ENCODE measurements at places on chromosomes 2 and 18. TPM values are rescaled to one million over a fixed set of nuclear protein-coding genes. Genes with fewer than 3 reads are reported as not detected.

- no peak for DNase-seq
Observed at GRCh38 chr18:33838054-33838453, 260.0 kb downstream of the ASXL3 start.

GRCh38 chr2:50397992-50398765 is 633.8 kb downstream of the NRXN1 start:
- no peak for DNase-seq

DNA sequence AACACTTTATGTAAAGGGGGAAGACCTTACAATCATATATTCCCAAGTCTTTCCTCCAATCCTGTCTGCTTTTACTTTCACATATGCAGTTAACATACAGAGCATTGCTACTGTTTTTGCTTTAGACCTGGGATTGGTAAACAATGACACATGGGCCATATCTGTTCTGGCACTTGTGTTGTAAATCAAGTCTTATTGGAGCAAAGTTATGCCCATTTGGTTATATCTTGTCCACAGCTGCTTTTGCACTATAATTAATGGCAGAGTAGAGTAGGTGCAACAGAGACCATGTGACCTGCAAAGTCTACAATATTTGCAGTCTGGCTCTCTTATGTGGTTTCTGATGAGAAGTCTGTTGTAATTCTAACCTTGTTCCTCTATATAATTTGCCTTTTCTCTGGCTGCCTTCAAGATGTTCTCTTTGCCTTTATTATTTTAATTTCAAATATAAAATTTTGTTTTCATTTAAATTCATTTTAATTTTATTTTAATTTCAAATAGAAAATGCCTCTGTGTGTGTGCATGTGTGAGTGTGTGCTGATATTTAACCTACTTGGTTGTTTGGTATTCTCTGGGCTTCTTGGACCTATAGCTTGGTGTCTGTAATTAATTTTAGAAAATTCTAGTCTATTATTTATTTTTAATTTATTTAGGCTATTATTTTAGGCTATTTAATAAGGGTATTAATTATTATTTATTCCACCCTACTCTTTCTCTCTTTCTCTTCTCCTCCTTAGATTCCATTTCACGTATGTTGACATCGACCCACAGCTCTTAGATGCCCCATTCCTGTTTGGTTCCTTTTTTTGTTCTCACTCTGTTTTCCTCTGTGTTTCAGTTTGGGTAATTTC is 16.8 kb upstream of the LPIN1 start:
- DNase-seq: no peak

DNA sequence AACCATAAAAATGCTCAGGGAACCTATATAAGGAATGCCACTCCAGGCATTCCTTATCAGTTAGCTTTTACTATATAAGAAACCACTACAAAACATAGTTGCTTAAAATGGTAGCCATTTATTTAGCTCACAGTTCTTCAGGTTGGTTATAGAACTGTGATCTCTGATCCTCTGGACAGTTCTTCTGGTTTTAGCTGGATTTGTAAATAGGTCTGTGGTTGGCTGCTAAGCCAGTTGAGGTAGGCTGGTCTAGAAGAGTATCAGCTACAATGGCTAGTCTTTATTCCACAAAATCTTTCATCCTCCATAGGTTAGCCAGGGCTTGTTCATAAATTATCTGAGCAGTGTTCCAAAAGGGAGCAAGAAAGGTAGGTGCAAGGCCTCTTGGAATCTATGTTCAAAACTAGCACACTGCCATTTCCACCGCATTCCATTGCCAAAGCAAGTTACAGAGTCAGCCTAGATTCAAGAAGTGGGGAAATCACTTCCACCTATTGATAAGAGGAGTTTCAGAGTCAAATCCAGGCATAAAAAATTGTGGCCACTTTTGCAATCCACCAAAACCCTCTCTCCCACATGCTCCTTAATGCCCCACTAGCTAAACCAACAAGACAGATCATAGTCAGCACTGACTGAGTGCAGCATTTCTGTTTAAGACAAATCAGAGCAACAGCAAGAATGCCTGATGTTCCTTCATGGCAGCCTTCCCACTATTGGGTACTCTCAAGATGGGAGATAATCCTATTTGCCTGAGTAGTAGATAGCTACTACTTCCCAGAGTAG is 146.4 kb downstream of the IRS1 start:
- DNase-seq: no peak

DNA sequence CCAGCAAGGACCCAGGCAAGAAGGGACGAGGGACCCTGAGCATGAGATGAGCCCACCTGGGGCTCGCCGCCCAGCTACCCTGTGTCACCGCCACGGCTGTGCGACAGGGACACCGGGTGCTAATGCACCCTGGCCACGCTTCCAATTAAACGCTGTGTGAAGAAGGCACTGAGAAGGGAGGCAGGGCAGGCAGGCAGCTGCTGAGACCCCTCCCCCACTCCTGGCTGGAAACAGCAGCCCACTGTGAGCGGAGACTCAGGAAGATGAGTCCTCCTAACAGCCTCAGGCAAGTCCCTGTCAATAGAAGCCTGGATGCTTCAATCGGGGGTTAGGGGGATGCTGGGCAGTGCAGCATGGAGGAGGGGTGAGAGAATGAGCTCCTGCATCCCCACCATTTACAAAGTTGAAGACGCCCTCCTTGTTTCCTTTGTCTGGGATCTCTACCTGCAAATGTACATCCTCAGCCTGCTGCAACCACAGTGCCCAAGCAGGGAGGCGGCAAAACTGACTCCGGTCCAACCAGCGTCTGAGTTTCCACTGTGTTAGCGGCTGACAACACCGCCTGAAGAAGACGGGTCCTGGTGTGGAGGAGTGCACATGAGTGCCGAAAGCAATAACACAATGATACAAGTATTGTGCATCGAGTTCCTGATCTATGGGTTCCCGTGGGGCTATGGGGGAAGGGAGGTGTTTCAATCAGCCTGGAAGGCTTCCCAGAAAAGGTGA is 12.8 kb downstream of the TMEM163 start:
- no peak for DNase-seq

GRCh38 chr2:17272170-17272569 is 246.1 kb downstream of the RAD51AP2 start:
- no peak for DNase-seq

GRCh38 chr2:143968360-143968759 is 551.6 kb downstream of the ZEB2 start:
- no peak for DNase-seq

GRCh38 chr2:112666761-112667122 is 21.0 kb downstream of the SLC20A1 start:
- DNase-seq: no peak

- no peak for DNase-seq
Observed at GRCh38 chr2:5730386-5730785, 38.2 kb downstream of the SOX11 start.

DNA sequence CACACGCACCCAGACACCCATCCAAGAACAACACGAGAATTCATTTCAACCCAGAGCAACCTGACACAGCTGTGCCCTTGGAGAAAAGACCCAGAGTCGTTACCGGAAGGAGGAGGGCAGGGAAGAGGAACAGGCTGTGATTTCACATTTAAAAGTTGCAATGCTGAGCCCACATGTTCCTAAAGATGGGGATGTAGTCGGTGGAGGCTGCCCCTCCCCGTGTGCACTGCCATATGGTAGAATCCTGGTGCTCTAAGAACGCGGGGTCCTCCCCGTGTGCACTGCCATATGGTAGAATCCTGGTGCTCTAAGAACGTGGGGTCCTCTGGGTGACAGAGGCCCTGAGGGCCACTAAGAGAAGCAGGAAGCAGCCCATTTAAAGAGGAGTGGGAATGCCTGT is 10.9 kb downstream of the MTERF4 start:
- no peak for DNase-seq

- no peak for DNase-seq
Observed at GRCh38 chr2:186273953-186274352, 212.1 kb upstream of the ZC3H15 start.

GRCh38 chr2:129945557-129945956 is 33.9 kb upstream of the RAB6C start:
- no peak for DNase-seq

DNA sequence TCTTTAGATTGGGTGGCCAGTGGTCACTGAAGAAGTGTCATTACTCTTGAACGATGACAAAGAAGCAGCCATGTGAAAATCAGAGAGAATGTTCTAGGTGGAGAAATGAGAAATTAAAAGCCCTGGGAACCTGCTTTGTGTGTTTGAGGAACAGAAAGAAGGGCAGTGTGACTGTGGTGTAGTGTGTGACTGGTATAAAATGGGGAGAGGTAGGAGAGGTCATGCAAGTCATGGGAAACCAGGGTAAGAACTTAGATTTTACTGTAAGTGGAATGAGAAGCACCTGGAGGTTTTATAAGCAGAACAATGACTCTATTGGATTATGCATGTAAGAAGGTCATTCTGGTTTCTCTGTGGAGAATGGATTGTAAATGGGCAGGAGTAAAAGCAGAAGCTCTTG is 12.2 kb downstream of the ICOS start:
- no peak for DNase-seq

GRCh38 chr2:137910641-137911040 is 53.6 kb upstream of the HNMT start:
- no peak for DNase-seq

DNA sequence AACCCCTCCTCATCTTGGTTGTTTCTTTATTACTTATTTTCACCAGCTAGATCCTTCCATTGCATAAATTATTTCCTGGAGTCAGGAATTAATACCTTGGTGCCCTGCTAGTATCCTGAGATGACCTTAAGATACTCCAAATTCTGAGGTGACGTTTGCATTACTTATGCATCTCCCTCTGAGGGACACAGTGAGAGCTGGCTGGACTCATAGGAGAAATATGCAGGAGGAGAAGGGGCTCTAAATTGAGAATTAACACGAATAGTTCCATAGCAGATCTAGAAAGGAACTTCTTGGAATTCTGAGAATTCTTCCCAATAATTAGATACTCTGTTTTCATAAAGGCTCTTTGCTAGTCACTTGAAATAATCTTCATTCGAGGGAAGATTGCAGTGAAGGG is 310.6 kb upstream of the ZEB2 start:
- DNase-seq: no peak

DNA sequence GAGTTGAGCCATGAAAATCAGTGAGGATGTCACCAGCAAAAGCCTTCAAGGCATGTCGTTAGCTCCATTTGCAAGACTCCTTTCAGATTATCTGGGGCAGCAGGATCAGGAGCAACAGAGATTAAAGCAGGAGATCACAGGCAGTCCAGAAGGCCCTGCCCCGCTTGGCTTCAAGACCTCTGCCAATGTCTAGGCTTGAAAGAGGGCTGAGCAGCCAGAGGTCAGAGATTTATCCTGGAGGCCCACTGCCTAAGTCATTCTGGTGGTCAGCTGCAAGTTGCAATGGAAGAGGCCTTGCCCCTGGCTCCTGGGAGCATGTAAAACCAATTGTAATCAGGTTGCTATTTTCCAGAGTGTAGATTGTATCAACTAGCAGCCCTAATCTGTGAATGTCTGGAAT is 416.5 kb downstream of the BCL11A start:
- no peak for DNase-seq

DNA sequence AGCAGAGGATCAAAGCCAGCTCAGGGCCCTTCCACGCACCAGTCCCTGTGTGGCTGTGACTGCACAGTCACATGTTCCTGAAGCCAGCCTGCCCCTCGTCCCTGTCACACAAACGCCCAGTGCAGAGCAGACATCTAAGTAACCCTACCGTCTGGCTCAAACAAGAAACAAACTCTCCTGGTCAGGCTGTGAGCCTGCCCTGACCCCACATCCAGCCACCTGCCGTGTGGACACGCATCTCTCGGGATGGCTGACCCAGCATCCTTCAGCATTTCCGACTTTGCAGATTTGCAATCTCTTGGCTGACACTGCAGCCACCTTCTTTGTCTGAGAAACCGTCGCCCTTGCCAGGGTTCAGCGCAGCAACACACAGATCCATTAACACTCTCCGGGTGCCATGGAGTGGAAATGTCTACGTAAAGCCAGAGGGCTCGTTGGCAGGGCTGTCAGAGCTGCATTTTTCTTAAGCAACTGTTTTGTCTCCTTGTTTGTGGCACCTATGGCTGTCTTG is 82.3 kb upstream of the ASAP2 start:
- peak; percentile 47 for DNase-seq

- DNase-seq: no peak
Observed at GRCh38 chr18:54466248-54467005, 108.7 kb downstream of the C18orf54 start.

- no peak for DNase-seq
Observed at GRCh38 chr18:5546660-5547059, 2.9 kb upstream of the EPB41L3 start.

GRCh38 chr2:115838539-115838938 is 1396.1 kb downstream of the DPP10 start:
- DNase-seq: no peak

GRCh38 chr2:144629935-144630334 is 110.0 kb upstream of the ZEB2 start:
- DNase-seq: no peak

GRCh38 chr2:162821176-162821575 is 17.4 kb downstream of the KCNH7 start:
- no peak for DNase-seq

DNA sequence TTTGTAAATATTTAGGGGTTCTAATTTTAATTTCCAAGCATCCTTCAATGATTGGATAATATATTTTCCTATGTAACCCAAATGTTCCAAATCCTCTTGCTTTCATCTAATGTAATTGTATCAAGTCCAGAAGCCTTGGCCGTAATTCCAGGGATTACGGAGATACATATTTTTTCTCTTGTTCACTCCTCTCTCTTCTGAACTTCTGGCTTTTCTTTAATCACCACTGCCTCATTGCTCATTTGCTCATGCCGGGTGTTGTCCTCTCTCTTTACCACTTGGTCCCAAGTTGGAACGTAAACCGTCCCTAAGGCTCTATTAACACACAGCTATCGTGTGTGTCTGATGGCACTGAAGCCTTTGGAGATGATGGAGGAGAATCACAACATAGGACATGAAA is 188.7 kb upstream of the COL3A1 start:
- DNase-seq: no peak

DNA sequence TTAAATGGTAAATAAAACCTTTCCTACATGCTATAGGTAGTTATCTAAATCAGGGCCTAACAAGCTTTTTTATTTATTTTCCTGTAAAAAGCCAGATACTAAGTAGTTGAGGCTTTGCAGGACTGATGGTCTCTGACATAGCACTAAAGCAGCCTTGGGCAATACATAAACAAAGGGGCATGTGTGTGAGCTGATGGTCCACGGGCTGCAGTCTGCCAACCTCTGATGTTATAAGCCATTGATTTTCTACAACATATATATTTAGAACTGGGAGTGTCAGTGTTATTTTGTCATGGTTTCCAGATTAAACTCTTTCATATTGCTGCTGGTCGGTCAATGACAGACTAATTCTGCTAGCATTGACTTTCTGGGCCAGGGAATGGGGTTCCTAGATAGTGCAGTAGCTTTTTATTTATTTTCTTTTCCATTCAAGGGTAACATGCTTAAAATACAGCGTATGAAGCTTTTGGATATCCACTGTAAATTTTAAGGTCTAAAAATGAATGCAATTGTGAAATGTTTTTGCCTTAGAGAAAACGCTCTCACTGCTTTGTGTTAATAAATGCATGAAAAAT is 134.0 kb downstream of the NEDD4L start:
- no peak for DNase-seq

The SLC8A1 gene
- total RNA-seq: 305 TPM

The DSG2 gene
- 1.8 TPM for total RNA-seq

The RNF152 gene
- total RNA-seq: 7.1 TPM

The SETBP1 gene
- 67.9 TPM for total RNA-seq

The UGT1A4 gene
- total RNA-seq: not detected

The CKAP2L gene
- total RNA-seq: not detected

The KLHL29 gene
- 25.5 TPM for total RNA-seq

The REG3A gene
- total RNA-seq: not detected

The CDK15 gene
- 0.49 TPM for total RNA-seq

The KCNG2 gene
- total RNA-seq: not detected

The ABCG8 gene
- total RNA-seq: not detected

The LAMA1 gene
- 0.27 TPM for total RNA-seq

The GPR75 gene
- total RNA-seq: 1.4 TPM

The ANTXR1 gene
- total RNA-seq: 44.6 TPM

The CFAP65 gene
- not detected for total RNA-seq

Data from sigmoid colon (tissue), 7 donors.